ENCODE measurements at places on chromosomes 16 and 17.

DNA sequence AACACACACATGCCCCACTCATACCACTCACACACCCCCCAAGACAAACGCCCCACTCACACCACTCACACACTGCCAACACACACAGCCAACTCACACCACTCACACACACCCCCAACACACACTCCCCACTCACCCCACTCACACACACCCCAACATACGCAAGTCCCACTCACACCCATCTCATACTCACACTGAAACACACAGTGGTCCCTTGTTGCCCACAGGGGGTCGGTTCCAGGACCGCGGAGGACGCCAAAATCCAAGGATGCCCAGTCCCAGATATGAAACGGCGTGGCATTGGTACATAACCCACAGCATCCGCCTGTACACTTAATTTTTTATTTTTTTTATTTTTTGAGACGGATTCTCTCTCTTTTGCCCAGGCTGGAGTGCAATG is 20.9 kb downstream of the RNF213 start:
- DNase-seq: no peak

- no peak for DNase-seq
Observed at GRCh38 chr16:83623091-83623730, 184.6 kb upstream of the HSBP1 start.

GRCh38 chr16:27195076-27195741 is 8.1 kb upstream of the KDM8 start:
- no peak for DNase-seq

- DNase-seq: no peak
Observed at GRCh38 chr17:47816111-47816735, 5.4 kb downstream of the OSBPL7 start.

GRCh38 chr17:47225436-47225858 is 16.3 kb downstream of the MYL4 start:
- no peak for DNase-seq

GRCh38 chr16:59336136-59336695 is 602.1 kb upstream of the GOT2 start:
- DNase-seq: no peak

- no peak for DNase-seq
Observed at GRCh38 chr17:9874722-9875121, 30.3 kb downstream of the RCVRN start.
